Heart left ventricle (tissue), 16 donors: ENCODE measurements at places on chromosomes 3 and 15. TPM values are rescaled to one million over a fixed set of nuclear protein-coding genes. Genes with fewer than 3 reads are reported as not detected.

DNA sequence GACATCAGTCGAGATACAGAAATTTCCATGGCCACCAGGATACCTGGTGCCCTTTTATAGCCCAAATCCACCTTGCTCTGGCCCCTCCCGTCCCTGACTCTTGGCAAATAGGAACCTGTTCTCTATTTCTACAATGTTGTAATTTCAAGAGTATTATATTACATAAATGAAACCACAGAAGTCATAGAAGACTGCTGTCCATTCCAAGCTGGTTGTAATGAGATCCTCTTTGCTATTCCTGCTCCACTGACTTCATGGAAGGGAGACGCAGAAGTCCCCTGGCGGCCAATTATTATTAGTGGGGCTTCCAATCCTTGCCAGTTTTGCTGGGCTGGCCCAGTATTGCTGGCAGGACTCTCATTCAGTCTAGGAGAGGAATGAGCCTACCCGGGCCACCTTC is 26.6 kb downstream of the DCP1A start:
- H3K4me1 ChIP-seq = peaks cover 13% of the 10 kb centered on the region
- H3K27me3 ChIP-seq = no peaks in the 10 kb centered on the region
- peak overlapping the region; percentile 37 for H3K27ac ChIP-seq

GRCh38 chr15:40591389-40591788 is 2.7 kb upstream of the KNL1 start:
- H3K27ac ChIP-seq = no peak overlapping the region
- no peaks in the 10 kb centered on the region for H3K27me3 ChIP-seq
- H3K4me3 ChIP-seq = no peak overlapping the region
- peaks cover 5% of the 10 kb centered on the region for H3K4me1 ChIP-seq
- DNase-seq = no peak

DNA sequence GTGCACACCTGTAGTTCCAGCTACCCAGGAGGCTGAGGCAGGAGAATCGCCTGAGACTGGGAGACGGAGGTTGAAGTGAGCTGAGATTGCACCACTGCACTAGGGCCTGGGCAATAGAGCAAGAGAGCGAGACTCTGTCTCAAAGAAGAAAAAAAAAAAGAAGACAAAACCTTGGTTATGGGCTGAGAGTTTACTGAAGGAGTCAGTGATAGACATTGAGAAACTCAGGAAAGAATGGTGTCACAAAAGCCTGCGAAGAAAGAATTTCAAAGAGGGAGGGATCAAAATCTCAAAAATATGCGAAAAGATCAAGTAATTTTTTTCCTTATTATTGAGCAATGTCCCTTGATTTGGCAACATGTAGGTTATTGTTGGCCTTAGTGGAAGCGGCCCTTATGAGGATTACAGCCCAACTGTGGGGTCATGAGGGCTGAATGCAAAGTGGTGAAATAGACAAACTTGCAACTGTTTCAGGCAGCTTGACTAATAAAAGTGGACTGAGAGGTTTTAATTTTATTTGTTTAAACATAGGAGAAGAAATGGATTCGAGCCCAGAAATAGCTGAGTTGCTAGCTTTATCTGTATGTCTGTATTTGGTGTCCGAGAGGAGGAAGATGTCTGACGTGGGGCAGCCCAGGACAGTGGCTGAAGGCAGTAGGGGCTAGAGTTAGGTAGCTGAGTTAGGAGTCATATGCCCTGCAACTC is 18.8 kb upstream of the CELF6 start:
- no peaks in the 10 kb centered on the region for H3K27me3 ChIP-seq
- no peak overlapping the region for H3K27ac ChIP-seq
- peaks cover 39% of the 10 kb centered on the region for H3K36me3 ChIP-seq
- DNase-seq = no peak
- H3K4me1 ChIP-seq = no peaks in the 10 kb centered on the region
- H3K4me3 ChIP-seq = no peak overlapping the region

DNA sequence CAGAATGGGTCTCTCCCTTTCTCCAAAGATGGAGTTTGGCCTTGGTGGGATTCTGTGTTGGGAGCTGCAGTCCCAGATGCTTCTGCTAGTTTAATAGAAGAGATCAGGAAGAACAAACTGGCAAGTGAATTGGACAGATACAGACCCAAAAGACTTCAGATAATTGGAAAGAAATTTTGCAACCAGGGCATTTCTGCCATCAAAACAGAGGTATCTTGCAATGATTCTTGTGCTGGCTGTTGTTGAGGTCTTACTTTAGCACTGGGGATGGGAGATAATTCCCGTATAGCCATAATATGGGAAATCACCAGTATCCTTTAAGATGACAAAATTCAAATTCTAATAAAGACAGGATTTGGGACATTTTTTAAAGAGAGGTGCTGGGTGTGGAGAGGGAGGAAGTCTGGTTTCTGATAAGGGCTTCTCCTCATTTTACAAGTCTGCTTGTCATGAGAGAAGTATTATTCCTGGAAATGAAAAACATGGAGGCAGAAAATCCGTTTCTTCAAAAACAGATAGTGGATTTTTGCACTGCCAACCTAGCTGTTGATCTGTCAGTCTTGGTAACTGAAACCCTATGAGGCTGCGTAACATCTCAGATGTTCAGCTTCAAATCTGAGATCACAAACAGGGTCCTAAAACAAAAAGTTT is 40.1 kb downstream of the FNDC3B start:
- peaks cover 15% of the 10 kb centered on the region for H3K4me1 ChIP-seq
- no peaks in the 10 kb centered on the region for H3K36me3 ChIP-seq
- no peak for DNase-seq
- H3K27me3 ChIP-seq = no peaks in the 10 kb centered on the region
- H3K4me3 ChIP-seq = no peak overlapping the region

DNA sequence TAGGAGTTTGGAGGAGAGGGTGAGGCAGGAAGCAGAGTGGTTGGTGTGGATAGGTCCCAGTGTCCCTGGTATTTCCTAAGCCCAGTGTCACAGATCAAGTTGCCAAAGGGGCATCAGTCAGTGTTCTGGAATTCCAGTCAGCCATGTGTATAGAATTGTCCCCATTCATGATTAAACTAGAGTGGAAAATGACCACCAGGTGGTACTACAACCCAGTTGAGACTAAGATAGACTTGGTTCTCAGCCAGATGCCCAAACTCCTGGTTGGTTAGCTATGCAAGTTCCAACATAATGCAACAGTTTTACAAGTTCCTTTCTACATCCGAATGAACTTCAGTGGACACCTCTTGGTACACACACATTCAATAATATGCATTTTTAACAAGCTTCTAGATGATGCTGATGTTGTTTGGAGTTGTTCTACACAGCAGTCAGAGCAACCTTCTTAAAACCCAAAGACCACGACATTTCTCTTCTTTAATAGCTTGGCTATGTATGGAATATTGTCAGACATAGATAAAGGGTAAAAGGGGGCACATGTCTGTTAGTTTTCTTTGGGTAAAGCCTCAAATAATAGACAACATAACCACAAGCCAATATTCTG is 8.4 kb upstream of the ATR start:
- no peaks in the 10 kb centered on the region for H3K36me3 ChIP-seq
- no peak overlapping the region for H3K27ac ChIP-seq
- no peaks in the 10 kb centered on the region for H3K27me3 ChIP-seq
- H3K4me3 ChIP-seq = no peak overlapping the region
- DNase-seq = no peak
- no peaks in the 10 kb centered on the region for H3K4me1 ChIP-seq

DNA sequence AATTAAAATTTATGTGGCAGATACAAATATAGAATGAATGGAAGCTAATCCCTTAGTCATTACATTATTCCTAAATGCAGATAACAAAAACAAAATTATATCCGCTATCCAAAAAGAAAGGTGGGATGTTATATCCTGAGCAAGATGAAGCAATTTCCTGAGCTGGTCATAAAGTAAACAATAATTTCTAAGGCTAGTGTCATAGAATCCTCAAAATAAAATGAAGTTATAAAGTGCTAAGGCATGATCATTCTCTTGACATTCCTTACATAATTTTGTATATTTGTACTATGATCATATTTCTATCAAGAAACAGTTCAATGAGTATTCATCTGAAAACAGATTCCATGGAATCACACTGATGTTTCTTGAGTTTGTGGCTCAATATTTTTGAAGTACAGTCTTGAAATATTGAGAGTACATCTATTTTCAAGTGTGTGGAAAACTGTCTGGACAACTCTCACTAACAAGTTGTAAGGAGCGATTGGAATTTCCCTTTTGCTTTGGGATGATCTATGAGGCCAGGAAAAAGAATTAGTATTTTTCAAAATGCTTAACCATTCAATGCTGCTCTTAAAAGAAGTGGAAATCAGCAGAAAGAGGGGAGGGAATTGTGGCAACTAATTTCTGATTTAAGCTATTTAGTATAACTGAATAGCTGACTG is 92.4 kb downstream of the ABI3BP start:
- no peak overlapping the region for H3K4me3 ChIP-seq
- no peak for DNase-seq
- H3K4me1 ChIP-seq = no peaks in the 10 kb centered on the region
- H3K36me3 ChIP-seq = no peaks in the 10 kb centered on the region
- H3K27ac ChIP-seq = peak overlapping the region; percentile 72

- H3K27me3 ChIP-seq = no peaks in the 10 kb centered on the region
- H3K4me1 ChIP-seq = peaks cover 15% of the 10 kb centered on the region
- H3K36me3 ChIP-seq = no peaks in the 10 kb centered on the region
- no peak for DNase-seq
- H3K4me3 ChIP-seq = no peak overlapping the region
Measured at GRCh38 chr3:188659449-188660090, 505.6 kb downstream of the LPP start.

- DNase-seq = no peak
- no peaks in the 10 kb centered on the region for H3K4me1 ChIP-seq
- no peaks in the 10 kb centered on the region for H3K36me3 ChIP-seq
- H3K27ac ChIP-seq = no peak overlapping the region
- no peak overlapping the region for H3K4me3 ChIP-seq
Measured at GRCh38 chr3:48672522-48672921, 9.8 kb upstream of the CELSR3 start.

Gene ZPLD1
- polyA plus RNA-seq = 0.14 TPM

Gene PARP9
- 8.2 TPM for polyA plus RNA-seq

Gene AQP9
- 0.96 TPM for polyA plus RNA-seq

Gene FOXL2NB
- not detected for polyA plus RNA-seq

Gene XCR1
- 0.03 TPM for polyA plus RNA-seq
